Heart right ventricle (tissue), 16 donors: ENCODE measurements at places on chromosomes 1 and 21. TPM values are rescaled to one million over a fixed set of nuclear protein-coding genes. Genes with fewer than 3 reads are reported as not detected.

DNA sequence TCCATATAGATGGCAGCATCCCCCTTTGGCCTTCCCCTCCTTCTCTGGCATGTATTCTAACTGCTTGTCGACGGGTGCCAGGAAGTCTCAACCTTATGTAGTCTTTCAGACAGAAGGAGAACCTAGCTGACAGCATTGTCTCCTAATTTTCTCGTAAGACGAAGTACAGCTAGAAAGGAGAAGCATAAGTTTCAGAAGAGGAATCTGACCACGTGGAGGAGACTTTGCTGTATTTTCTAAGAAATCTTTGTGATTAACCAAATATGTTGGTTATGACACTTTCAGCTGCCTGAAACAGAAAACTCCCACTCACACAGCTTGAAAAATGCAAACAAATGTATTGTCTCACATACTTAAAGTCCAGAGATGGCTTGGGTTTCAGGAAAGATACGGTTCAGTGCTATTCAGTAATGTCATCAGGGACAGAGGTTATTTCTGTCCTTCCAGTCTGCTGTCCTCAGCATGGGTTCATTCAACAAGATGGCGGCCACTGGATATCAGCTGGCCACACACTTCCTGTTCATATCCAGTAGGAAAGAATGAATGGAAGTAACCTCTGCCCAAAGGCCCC, 109.5 kb upstream of the ZNF648 start:
- DNase-seq = no peak

DNA sequence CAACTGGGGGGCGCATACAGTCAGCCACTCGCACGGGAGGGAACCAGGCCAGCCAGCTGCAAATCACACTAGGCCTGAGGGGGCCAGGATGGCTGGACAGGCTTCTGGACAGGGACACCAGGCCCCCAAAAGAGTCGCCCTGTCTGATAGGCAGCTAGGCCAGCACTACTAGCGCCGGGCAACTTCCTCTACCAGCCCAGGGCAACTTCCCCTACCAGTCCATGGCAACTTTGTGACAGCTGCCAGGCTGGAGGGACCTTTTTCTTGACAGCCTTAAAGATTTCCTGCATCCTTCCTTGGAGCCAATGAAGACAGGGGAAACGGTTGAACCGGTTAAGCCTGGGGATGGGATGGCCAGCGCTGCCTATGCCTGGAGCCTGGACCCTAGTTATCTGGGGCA, 5.1 kb downstream of the IFFO2 start:
- DNase-seq = no peak

- DNase-seq = no peak
Observed at GRCh38 chr21:40047211-40047610, 180.0 kb downstream of the PCP4 start.

GRCh38 chr1:166190400-166190799, 23.6 kb upstream of the FAM78B start:
- no peak for DNase-seq

DNA sequence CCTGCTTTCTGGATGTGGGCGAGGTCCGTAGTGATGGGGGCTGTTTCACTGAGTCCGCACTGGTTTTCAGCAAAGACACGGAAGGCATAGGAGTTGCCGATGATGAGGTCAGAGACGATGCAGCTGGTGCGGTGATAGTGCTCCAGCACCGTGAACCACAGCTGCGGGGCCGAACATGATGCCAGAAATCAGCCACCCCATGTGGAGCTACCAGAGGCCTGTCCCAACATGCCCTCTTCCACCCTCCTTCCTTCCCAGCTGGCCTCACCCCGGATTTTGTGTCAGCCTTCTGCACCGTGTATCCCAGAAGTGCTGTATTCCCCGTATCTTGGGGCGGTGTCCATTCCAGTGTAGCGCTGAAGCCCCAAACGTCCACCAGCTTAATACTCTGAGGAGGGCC, 10.0 kb downstream of the MYBPHL start:
- DNase-seq = no peak

GRCh38 chr1:117118137-117118536, 3.4 kb downstream of the TRIM45 start:
- DNase-seq = no peak

DNA sequence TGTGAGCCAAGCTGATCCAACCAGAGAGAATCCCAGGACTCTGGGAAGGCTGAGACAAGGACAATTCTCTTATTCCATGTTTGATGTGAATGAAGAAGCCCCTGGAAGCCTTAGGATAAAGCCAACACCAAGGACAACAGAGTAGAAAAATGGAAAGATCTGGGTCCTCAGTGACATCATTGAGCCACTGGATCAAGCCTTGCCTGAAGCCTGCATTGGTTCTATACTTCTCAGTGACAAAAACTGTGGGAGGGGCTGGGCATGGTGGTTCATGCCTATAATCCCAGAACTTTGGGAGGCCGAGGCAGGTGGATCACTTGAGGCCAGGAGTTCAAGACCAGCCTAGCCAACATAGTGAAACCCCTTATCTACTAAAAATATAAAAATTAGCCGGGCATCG, 15.6 kb downstream of the ARHGEF19 start:
- no peak for DNase-seq

GRCh38 chr1:100353988-100354387, 1.7 kb downstream of the CDC14A start:
- DNase-seq = no peak

GRCh38 chr1:158037866-158038359, 44.5 kb downstream of the KIRREL1 start:
- DNase-seq = no peak

CELA2B gene
- not detected for polyA plus RNA-seq

ADORA3 gene
- 1.9 TPM for polyA plus RNA-seq

HSPA6 gene
- polyA plus RNA-seq = 1.7 TPM
